ENCODE measurements at places on chromosomes 3 and 15.

- no peak for DNase-seq
Observed at GRCh38 chr15:55687792-55688191, 55.2 kb downstream of the PRTG start.

- no peak for DNase-seq
Observed at GRCh38 chr15:64780600-64781156, 5.3 kb upstream of the RBPMS2 start.

DNA sequence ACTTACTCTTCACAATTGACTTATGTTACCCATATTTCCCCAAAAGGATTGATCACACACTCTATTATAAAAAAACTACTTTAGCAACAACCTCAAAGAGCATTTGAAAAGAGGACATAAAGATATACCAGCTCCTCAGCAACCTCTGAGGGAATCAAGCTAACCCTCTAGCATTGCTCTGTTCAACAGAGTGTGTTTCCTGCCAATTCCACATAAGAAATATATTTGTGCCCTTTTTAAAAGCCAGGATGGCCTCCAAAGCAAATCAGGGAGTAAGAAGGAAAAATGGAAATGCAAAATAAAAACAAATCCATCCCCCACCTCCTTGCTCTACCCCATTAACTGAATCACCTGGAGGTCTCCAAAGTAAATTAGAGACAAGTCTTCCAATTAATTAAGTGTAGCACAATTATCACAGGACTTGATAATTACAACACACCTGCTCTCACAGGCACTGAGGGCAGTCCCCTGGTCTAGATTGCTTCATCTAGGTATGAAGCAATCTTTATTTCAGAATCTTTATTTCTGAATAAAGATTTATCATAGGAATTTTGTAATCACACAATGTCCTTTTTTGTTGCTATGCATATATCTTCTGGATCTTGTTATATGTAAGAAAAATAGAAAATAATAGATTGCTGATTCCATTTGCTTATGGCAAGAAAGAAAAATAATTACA, 34.8 kb downstream of the GPR176 start:
- DNase-seq, result no peak

- no peak for DNase-seq
Observed at GRCh38 chr3:151581035-151581434, 120.2 kb upstream of the IGSF10 start.

DNA sequence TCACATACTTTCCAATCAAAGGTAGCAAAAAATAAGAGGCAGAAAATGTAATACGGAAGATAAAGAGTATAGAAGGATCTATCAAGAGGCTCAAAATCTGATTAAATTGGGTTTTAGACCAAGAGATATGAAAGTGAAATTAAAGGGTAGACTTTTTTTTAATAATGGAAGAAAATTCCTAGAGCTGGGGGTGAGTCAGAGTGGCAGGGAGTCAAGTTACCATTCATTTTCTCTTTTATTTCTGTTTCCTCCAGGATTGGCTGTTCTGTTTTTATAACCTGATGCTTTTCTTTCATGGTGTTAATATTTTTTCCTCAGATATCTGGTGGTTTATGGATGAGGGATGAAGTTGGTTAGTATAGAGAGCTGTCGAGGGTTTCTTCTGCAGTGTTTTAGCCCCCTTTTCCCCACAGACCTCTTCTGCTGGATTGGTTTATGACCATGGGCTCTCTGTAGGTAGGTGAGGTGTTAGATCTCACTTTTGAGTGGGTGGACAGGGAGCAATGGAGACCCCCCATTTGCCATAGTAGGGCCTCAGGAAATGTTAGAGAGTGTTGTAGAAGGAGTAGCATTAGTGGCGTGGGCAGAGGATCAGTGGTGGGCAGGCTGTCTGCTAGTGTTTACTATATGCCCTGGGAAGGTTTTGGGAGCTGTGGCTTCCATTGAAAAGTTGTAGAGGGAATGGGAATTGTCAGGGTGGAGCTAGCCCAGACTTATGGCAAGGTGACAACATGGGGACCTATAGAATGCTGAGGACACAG, 201.6 kb upstream of the GOLGA6L4 start:
- no peak for DNase-seq

DNA sequence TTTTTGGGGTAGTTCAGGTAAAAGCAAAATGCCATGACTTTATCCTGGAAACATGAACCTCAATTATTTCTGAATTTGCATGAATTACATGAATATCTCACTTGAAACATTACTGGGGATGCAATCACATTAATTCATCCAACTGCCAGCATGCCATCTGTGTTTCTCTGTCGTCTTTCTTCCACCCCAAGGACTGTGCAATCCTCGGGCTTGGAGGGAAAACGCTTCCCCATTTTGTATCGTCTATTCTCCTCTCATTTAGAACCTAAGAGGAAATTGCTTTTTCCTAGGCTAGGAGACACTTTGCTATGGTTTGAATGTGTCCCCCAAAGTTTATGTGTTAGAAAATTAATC, 109.4 kb downstream of the SQOR start:
- DNase-seq, result no peak

- no peak for DNase-seq
Observed at GRCh38 chr3:69803681-69804270, 64.5 kb downstream of the MITF start.

- no peak for DNase-seq
Observed at GRCh38 chr3:122392868-122393844, 9.2 kb downstream of the FAM162A start.

- no peak for DNase-seq
Observed at GRCh38 chr3:57980416-57980815, 27.8 kb upstream of the FLNB start.

GRCh38 chr15:54707805-54708752, 488.7 kb downstream of the RSL24D1 start:
- DNase-seq, result no peak

- DNase-seq, result no peak
Observed at GRCh38 chr3:15332405-15333098, at the start of gene SH3BP5. SH3BP5 (minus strand) TSS chr3:15332586; CDS start chr3:15332408, 178 bp downstream.

DNA sequence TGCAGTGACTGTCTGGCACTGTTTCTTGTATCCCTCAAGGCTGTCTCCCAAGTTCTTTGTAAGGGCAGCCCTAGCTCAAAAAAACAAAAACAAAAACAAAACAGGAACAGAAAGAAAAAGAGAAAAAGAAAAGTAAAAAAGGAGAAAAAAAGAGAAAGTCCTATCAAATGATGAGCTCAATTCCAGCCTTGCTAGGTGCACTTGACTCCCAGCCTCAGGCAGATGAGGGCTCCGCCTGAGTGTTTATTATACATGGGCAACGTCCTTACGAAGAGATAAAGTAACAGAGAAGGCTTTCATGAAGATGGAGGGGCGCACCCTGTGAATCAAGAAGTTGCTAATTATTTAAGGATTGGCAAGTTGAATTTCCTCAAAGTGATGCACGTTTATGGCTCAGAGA, 175.3 kb downstream of the MEIS2 start:
- no peak for DNase-seq

DNA sequence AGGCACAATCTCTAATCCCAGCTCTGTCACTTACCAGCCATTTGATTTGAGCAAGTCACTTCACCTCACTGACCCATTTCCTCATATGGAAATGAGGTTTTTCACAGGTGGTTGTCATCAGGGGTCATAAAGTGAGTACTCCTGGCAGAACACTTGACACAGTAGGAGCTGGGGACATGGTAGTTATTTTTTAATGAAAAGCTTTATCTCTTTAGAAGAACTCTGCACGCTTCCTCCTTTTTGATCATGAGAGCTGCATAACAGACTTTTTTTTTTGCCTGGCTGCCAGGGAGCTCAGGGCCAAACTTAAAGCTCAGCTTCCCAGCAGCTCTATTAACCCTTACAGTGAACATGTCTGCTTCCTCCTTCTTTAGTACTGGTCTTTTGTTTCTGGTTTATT, 8.4 kb downstream of the VWA5B2 start:
- no peak for DNase-seq

GRCh38 chr15:100075229-100075628, 266.5 kb downstream of the ADAMTS17 start:
- DNase-seq, result no peak

- DNase-seq, result no peak
Observed at GRCh38 chr3:78604341-78604740, 1163.5 kb downstream of the ROBO1 start.

- DNase-seq, result no peak
Observed at GRCh38 chr15:67181221-67181639, 73.2 kb downstream of the AAGAB start.

DNA sequence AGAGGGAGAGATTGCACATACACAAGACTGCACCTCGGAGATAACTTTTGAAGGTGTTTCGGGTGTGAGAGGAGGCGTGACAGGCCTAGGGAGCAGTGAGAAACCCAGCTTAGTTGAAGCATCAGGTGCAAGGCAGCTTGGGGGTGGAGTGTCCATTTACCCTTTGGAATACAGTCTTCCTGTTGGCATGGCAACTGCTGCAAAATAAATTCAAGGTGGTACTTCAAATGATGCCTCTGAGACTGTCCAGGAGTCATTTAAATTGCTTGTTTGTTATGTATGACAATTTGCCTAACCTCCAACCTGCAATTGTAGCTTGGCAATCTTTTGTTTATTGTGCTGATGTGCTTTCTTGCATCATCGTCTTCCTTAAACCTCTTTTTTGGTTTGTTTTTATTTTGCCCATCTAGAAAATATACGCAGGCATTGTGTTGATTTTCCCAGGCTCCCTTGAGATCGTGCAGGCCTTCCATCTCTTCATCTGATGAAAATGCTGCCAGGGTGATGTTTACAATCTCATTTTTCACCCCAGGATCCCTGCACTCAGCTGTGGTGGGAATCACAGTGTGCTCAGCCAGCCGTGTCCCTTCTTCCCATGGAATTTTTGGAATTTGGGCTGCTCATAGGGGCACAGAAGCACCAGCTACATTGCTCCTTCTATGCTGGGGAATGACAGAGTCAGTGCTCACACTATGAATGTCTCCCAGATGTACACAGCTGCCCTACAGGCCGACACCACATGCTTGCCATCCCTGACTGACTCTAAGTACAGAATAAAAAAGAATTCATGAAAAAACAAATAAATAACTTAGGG, 583.1 kb upstream of the CFAP20DC start:
- DNase-seq, result no peak

- no peak for DNase-seq
Observed at GRCh38 chr15:90807074-90807785, 61.2 kb upstream of the FURIN start.

DNA sequence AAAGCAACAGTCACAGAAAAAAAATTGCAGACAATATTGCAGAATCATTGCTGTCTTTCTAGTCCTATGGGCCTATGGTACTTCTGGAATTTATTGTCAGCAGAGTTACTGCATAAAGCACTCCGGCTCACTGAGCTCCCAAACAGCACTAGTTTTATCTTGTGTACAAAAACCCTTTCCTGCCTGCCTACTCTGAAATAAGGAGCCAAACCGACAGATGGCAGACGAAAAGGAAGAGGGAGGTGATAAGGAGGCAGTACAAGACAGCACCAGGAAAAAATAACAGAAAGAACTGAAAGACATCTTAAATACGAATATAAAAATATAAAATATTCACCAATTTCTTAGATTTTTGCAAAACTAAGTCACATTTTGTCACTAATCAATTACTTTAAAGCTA, 15.6 kb downstream of the HERC1 start:
- no peak for DNase-seq

GRCh38 chr3:24286405-24286804, 208.2 kb downstream of the THRB start:
- DNase-seq, result no peak

DNA sequence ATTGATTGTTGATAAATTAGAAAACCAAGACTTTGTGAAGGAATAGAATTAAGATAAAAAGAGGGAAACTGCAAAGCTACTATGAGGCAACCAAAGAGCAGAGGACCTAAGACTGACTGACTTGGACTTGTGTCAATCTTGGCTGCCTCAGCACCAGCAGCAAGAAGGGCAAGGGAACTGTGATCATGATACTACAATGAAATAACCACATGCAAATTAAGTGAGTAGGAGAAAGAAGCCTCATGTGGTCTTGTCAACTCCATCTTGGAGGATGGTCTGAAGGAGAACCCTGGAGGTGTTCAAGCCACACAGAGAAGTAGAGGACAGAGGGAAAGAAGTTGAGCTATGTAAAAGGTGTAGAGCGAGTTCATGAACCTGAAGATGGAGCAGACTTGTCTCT, 47.3 kb upstream of the THRB start:
- DNase-seq, result no peak

- DNase-seq, result no peak
Observed at GRCh38 chr15:40150163-40150925, 10.5 kb upstream of the BUB1B start.

- no peak for DNase-seq
Observed at GRCh38 chr15:53830707-53831386, 71.4 kb upstream of the WDR72 start.

DNA sequence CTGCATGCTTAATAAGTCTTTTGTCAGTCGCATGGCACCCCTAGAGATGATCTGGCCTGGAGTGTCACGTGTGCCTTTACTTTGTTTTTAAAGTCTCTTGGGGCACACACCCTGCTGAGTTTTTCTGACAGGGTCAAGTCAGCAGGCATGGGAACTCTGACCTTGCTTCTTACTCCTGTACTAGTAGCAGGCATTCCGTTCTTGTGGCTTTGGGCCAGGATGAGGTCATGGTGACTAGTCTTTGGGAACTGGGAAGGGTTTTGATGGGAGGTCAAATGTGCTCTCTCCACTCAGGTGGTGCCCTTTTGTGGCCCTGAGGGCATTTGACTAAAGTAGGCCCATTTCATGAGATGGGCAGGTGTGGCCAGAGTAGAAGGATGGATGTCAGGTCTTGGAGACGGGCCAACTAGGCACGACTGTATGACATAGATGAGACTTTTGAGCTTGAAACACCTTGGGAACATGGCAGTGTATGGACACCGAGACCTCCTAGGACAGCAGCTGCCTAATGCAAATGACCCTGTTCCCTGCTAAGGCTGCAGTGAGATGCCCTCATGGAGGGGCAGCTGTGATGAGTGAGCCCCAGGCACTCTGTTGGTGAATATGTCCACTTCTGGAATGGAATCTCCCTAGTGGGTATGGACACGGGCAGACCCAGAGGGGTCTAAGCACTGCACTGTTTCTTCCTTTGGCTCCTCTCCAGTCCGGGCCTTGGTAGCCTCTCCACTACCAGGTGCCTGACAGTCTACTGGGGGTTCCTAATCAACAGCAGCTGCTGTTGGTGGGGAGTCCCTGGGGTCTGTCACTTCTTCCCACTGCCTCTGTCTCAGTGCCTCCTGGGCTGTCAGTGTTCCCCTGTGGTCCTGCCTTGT, 16.4 kb downstream of the SRPRB start:
- DNase-seq, result no peak

DNA sequence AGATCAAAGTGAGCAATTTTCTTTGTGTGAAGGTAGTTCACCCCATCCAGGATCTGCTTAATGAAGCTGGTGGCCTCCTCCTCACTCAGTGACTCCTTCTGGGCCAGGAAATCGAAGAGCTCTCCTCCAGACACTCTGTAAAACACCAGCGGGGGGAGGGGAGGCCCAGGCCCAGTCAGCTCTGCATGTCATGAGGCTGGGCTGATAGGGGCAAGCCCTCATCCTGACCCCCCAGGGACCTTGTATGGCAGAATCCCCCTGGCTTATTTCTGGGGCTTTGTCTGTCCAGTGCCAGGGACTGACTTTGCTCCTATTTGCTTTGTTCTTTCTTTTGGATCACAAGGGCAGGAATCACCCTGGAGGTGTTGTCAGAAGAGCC, 74.9 kb downstream of the DAPK2 start:
- peak; percentile 23 for DNase-seq
